ENCODE measurements at places on chromosomes 6 and 20.

- DNase-seq, result no peak
These were observed 38.8 kb downstream of the ISM1 start for GRCh38 chr20:13259921-13260320.

GRCh38 chr6:118709859-118710350 is 58.5 kb upstream of the CEP85L start:
- DNase-seq, result no peak

DNA sequence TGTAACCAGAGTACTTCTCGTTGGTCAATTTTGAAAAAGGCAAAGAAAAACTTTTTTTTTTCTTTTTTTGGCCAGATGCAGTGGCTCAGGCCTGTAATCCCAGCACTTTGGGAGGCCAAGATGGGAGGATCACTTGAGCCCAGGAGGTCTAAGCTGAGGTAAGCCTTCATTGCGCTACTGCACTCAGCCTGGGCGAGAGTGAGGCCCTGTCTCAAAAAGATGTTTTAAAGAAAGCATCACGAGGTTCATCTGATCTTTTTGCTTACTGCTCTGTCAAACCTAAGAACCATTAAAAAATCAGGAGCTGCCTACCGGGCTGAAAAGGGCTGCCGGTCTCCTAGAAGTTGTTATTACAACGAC is 607 bp downstream of the LYRM2 start:
- no peak for DNase-seq

DNA sequence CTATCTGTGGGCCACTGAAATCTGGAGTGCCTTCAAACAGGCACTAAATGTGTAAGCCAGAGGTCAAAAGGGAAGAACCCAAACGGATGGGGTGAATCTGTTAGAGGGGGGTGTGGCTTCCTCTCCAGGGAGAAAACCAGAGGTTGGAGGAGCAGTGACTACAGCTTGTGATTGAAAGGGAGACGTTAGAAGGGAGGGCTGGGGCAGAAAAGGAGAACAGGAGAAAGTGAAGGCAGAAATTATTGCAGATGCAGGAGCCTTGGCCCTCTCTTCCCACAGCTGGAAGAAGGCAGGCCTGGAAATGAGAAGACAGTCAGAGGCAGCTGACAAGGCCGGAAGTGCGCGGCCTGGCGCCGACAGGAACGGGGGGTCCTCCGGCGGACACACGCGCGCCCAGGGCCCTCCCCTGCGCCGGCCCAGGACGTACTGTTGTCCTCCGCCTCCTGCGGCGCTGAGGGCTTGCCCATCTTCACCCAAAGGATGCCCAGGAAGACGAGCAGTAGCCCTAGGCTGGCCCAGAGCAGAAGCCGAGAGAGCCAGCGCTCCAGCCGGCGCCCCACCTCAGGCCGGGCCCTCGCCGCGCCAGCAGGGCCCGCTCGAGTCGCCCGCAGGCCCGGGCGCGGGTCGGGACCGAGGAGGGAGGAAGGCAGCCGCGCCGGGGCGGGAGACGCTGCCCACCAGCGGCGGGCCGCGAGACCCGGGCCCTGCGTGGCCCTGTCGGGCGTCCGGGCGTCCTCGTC is 806 bp downstream of the LEMD2 start:
- DNase-seq, result peak; percentile 77

- DNase-seq, result no peak
These were observed 14.4 kb downstream of the MMP24 start for GRCh38 chr20:35240811-35241293.

DNA sequence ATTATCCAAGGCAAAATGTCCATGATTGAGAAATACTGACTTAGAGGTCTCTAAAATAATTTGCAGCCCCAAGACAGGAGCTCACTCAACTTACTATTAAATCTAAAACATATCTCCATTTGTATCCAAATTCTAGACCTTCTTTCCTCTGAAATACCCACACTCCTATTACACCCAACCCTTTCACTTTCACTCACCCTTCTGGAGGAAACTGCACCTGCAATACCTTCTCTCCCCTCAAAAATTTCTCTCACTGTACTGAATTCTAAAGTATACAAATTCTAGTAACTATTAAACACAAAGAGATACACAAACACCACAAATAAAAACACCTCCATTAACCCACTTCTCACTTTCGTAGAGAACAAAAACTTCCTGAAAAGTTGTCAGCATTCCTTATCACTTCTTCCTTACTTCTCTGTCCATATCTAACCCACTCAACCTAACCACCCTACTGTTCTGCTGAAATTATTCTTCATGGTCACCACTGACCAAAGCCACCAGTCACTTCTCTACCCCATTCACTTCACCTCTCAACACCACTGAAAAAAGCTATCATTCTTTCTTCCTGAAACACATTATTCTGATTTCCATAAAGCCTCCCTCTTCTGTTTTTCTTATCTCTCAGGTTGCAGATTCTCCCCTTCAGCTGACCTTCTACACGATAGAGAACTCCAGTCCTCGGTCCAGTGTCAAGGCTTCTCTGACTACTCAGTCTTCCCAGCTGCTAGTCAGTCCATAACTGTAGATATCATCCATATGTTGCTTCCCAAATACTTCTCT is 12.0 kb downstream of the LMBRD1 start:
- no peak for DNase-seq

- no peak for DNase-seq
These were observed 320.1 kb downstream of the BTBD3 start for GRCh38 chr20:12237772-12238171.

Data from endothelial cell of umbilical vein (primary cell).